ENCODE measurements at places on chromosomes 5 and 9. TPM values are rescaled to one million over a fixed set of nuclear protein-coding genes. Genes with fewer than 3 reads are reported as not detected.

- no peak for DNase-seq
- no peak overlapping the region for H3K4me3 ChIP-seq
- H3K27ac ChIP-seq = no peak overlapping the region
These were observed 134.7 kb downstream of the GNA14 start for GRCh38 chr9:77513457-77513856.

DNA sequence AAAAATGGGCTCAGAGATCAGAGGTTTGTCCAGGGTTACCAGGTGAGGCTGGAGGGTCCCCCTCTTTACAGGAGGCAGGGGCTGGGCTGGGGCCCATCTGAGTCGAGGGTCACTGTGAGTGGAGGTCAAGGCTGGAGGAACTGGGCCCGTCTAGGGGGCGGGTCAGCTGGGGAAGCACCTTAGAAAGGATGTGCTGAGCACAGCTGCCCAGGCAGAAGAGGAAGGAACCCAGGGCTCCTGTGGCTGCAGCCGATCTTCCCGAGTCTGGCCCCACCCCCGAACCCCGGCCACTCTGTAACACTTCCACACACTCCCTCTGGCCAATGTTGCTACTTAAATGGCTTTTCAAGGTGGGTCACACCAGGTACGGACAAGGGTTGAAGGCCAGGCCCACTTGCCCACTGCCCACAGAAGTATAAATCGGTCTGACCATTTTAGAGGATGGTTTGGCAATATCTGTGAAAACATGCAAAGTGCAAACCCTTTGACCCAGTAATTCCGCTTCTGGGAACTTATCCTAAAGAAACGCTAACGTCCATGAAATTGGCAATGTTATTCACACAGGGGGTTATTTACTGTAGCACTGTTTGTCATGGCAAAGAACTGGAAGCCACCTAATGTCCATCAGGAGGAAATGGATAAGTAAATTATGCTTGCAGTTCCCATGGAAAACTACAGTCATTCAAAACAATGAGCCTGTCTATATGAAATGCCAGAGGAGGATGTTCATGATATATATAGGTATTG is 30.5 kb upstream of the EEIG1 start:
- peaks cover 10% of the 10 kb centered on the region for H3K36me3 ChIP-seq
- H3K27me3 ChIP-seq = peaks cover 2% of the 10 kb centered on the region
- DNase-seq = no peak
- no peak overlapping the region for H3K4me3 ChIP-seq
- H3K4me1 ChIP-seq = peaks cover 54% of the 10 kb centered on the region

GRCh38 chr5:101159006-101159405 is 255.9 kb upstream of the ST8SIA4 start:
- DNase-seq = no peak
- no peaks in the 10 kb centered on the region for H3K36me3 ChIP-seq
- H3K27ac ChIP-seq = no peak overlapping the region
- no peaks in the 10 kb centered on the region for H3K4me1 ChIP-seq
- no peak overlapping the region for H3K4me3 ChIP-seq

- H3K27me3 ChIP-seq = no peaks in the 10 kb centered on the region
- no peaks in the 10 kb centered on the region for H3K36me3 ChIP-seq
- H3K4me1 ChIP-seq = no peaks in the 10 kb centered on the region
- DNase-seq = no peak
- no peak overlapping the region for H3K4me3 ChIP-seq
These were observed 375.5 kb downstream of the CDH9 start for GRCh38 chr5:26662806-26663360.

DNA sequence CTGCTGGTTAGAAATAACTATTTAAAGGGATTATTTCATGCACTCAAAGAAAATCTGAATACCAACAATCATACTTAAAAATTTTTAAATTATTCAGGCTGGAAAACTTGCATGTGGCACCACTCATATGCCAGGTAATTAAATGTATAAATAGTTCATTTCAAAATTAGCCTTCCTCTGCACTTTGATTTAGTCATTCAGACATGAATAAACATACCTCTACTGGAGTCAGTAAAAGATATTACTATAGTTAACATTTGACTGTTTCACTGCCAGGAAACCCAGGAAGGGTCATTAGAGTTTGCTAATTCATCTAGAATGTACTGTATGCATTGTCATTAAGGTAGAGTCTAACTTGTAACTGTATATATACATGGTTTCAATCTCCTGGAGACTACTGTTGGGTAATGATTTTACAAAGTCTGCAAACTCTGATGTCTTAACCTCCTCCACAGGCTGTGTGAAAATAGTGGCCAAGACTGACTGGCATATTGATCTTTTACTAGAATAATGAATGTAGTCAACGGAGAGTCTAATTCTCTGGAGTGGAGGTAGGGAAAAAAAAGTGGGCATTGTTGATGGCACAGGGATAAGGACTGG is 43.7 kb downstream of the TEX10 start:
- peaks cover 69% of the 10 kb centered on the region for H3K36me3 ChIP-seq
- DNase-seq = no peak
- no peaks in the 10 kb centered on the region for H3K4me1 ChIP-seq
- H3K27me3 ChIP-seq = no peaks in the 10 kb centered on the region
- no peak overlapping the region for H3K27ac ChIP-seq

C9orf152 gene
- total RNA-seq = not detected

DNA sequence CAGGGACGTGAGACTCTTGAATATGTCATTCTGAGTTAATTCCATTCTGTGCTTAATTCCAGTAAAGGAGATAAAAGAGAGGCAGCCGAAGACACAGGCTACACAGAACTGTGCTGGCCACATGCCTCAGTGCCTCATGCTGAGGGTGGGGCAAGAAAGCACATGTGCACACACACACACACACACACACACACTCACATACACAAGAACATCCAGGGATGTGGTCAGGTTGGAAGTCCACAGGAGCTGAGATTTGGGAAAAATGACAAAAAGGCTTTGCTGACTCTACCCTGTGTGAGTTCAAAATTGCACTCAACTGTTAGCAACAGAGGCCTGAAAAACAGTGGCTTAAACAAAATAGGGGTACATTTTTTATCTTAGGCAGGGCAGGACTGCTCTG is 40.5 kb downstream of the ALG2 start:
- H3K4me3 ChIP-seq = no peak overlapping the region
- peak overlapping the region; percentile 66 for H3K27ac ChIP-seq
- DNase-seq = no peak
- H3K27me3 ChIP-seq = no peaks in the 10 kb centered on the region

- DNase-seq = no peak
- H3K4me3 ChIP-seq = no peak overlapping the region
- H3K27me3 ChIP-seq = no peaks in the 10 kb centered on the region
- no peaks in the 10 kb centered on the region for H3K4me1 ChIP-seq
These were observed 668.3 kb upstream of the CDH18 start for GRCh38 chr5:20656262-20656661.

DNA sequence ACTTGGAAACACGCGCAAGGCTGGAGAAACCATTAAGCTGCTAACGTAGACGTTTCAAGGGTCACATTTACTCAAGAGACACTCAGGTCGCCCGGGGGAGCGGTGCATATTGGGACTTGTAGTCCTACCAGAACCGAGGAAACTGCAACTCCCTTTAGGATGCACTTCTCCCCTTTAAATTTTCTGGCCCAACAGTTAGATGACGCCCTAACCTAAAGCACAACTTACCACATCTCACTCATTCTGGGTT is 384 bp upstream of the DMXL1 start:
- no peak for DNase-seq
- H3K36me3 ChIP-seq = peaks cover 8% of the 10 kb centered on the region

DNA sequence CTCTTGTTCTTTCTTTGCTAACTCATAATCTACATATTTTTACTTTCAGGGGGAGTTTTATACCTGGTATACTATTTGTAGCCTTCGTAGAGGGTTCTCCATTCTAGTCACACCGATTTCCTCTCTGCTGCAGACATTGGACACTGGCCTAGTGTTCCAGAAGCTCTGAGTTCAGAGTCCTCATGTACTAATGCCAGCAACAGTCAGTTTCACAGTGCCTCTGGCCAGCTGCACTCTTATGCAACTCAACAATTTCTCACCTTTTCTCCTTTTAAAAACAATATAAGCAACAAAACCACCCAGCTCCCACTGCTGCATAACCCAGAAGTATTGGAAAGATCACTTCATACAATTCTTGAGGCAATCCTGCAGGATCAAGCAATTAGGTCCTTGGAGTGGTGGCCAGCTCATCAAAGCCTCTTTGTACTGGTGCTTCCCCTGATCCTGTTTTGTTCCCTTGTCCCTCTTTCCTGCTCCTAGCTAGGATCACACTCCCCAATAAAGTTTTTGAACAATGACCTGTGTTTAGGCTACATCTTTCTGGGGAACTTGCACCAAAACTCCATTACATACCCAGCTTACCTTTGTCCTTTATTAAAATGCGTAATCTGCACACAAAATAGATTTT is 98.1 kb upstream of the TUT7 start:
- H3K27me3 ChIP-seq = peaks cover 3% of the 10 kb centered on the region
- no peaks in the 10 kb centered on the region for H3K36me3 ChIP-seq
- H3K4me3 ChIP-seq = no peak overlapping the region
- H3K4me1 ChIP-seq = no peaks in the 10 kb centered on the region

QRFP gene
- total RNA-seq = not detected

CCDC180 gene
- 5.1 TPM for total RNA-seq

DNA sequence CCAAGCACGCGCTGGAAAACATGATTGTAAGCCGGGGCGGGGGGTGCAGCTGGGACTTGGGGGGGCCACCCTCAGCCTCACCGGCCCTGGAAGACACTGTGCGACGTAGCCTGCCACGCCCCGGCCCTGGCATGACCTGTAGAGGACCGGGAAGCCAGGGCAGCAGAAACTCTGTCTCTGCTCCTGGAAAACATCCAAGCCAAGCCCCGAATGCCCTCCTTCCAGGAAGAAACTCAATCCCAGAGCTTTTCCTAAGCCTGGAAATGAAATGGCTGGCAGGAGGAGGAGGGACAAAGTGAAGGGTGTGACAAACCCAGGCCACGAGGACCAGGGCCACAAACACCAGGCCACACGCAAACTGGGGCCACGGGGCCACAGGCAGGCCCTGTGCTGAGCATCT is 55.4 kb downstream of the KCNT1 start:
- H3K4me3 ChIP-seq = no peak overlapping the region
- no peak for DNase-seq
- H3K36me3 ChIP-seq = no peaks in the 10 kb centered on the region
- no peaks in the 10 kb centered on the region for H3K4me1 ChIP-seq

GRCh38 chr9:136988872-136989271 is 3.4 kb upstream of the PAXX start:
- peaks cover 18% of the 10 kb centered on the region for H3K4me1 ChIP-seq
- no peak overlapping the region for H3K27ac ChIP-seq
- DNase-seq = no peak
- no peak overlapping the region for H3K4me3 ChIP-seq
- peaks cover 7% of the 10 kb centered on the region for H3K36me3 ChIP-seq
- peaks cover 33% of the 10 kb centered on the region for H3K27me3 ChIP-seq

DNA sequence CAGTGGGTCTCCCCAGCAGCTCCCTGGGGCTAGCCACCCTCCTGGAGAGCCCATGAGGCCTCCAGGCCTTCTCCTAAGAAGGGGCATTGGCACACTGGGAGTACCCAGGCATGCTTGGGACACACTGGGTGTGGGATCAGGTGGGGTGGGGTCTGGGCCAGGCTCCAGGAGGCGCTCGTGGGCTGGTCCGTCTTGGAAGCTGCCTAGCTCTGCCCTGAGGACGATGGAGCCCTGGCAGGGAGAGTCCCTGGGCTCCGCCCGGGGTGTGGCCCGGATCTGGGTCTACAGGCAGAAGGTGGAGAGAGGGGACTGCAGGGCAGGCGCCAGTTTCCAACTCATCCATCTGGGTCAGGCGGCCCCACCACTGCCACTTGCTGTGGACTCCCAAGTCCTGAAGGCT is 2.4 kb downstream of the PRRX2 start:
- H3K4me1 ChIP-seq = peaks cover 17% of the 10 kb centered on the region
- H3K27me3 ChIP-seq = peaks cover 10% of the 10 kb centered on the region
- no peak for DNase-seq

GRCh38 chr9:4262735-4263141 is 37.1 kb downstream of the GLIS3 start:
- no peaks in the 10 kb centered on the region for H3K4me1 ChIP-seq
- no peaks in the 10 kb centered on the region for H3K36me3 ChIP-seq

- no peaks in the 10 kb centered on the region for H3K36me3 ChIP-seq
- H3K4me1 ChIP-seq = no peaks in the 10 kb centered on the region
- no peak overlapping the region for H3K27ac ChIP-seq
- peaks cover 9% of the 10 kb centered on the region for H3K27me3 ChIP-seq
- DNase-seq = no peak
- no peak overlapping the region for H3K4me3 ChIP-seq
These were observed 211.2 kb upstream of the TBCA start for GRCh38 chr5:77987331-77987730.

GRCh38 chr5:148379340-148379739 is 4.4 kb upstream of the FBXO38 start:
- no peak overlapping the region for H3K27ac ChIP-seq
- no peak overlapping the region for H3K4me3 ChIP-seq
- DNase-seq = no peak
- peaks cover 28% of the 10 kb centered on the region for H3K4me1 ChIP-seq

- no peaks in the 10 kb centered on the region for H3K36me3 ChIP-seq
- DNase-seq = no peak
- no peak overlapping the region for H3K27ac ChIP-seq
These were observed 37.4 kb upstream of the ALDH1B1 start for GRCh38 chr9:38355115-38355514.

- no peaks in the 10 kb centered on the region for H3K27me3 ChIP-seq
- peak overlapping the region; percentile 79 for H3K4me3 ChIP-seq
- DNase-seq = no peak
- H3K36me3 ChIP-seq = peaks cover 35% of the 10 kb centered on the region
- H3K27ac ChIP-seq = peak overlapping the region; percentile 94
- peaks cover 40% of the 10 kb centered on the region for H3K4me1 ChIP-seq
These were observed 1.4 kb downstream of the STING1 start for GRCh38 chr5:139481122-139481533.

DNA sequence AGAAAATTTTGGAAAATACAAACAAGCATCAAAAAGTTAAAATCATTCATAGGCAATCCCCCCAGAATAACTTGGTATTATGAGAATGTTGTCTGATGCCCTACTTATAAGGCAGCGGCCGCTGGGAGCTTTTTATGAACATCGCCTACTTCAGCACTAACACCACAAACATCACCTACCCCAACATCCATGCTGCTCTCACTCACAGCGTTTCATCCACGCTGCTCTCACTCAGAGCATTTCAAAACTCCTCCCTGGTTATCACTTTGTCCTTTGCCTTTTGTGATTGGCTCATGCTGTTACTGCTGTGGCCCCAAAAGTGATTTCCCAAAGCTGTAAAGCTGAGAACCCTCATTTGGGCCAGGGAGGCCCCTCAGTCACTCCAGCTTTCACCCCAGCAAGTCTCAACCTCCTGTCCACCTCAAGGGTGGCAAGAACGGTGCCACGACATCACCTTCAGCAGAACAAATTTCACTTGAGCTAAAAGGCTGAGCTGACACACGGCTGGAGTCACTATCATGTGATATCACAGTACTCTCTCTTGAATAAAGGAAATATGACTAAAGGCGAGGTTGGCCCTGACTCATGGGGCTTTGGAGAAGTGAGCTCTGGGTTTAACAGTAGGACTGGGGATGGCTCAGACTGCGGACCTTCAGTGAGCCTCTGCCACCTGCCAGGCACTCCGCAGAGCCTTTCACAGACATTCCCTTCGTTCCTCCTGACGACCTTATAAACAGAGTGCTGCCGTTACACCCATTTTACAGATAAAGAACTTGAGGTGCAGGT is 25.2 kb downstream of the SHC3 start:
- H3K4me3 ChIP-seq = no peak overlapping the region
- no peak overlapping the region for H3K27ac ChIP-seq
- H3K27me3 ChIP-seq = peaks cover 55% of the 10 kb centered on the region
- H3K4me1 ChIP-seq = peaks cover 15% of the 10 kb centered on the region

OTP gene
- total RNA-seq = not detected

UBE2QL1 gene
- not detected for total RNA-seq

LHFPL2 gene
- total RNA-seq = 0.34 TPM
